Activated T-helper 1 cell treated with anti-CD3 and anti-CD28 coated beads, Interleukin-12 subunit alpha, Interleukin-12 subunit beta, Interleukin-2, Interleukin-4 antibody, amounts not matched to agents 30 ng/mL and 10 ng/mL and 1 ng/mL, durations not matched to agents 14 hours and 24 hours and 36 hours (primary cell): ENCODE measurements at places on chromosomes 5 and 9.

DNA sequence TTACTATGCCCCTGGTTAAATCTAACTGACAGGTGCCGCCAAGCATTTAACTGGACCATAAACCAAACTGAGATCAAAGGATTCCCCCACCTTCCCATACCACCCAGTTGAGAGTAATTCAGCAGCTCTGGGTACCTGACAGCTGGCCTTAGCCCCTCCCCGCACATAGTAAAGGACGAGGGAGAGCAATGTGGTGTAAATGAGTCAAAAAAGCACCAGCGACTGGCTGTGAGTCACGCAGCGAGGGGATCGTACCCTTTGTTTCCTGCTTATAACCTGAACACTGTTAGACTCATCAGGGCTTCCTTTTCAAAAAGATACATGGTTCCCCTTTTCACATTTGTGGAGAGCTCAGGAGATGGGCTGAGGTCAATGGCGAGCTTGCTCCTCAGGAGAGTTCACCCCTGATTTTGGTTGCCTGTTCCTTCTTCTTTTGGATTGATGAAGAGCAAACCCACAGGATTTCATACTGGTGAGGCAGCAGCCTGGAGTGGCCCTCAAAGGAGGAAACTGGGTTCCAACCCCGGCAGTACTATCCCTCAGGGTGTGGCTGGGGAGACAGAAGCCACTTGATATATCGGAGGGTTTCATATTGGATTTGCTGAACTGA, 71.5 kb downstream of the ANKRD33B start:
- H3K36me3 ChIP-seq: peaks cover 28% of the 10 kb centered on the region
- H3K4me1 ChIP-seq: peaks cover 80% of the 10 kb centered on the region
- peak overlapping the region; percentile 93 for H3K27ac ChIP-seq
- DNase-seq: peak; percentile 73
- no peaks in the 10 kb centered on the region for H3K27me3 ChIP-seq
- H3K4me3 ChIP-seq: peak overlapping the region; percentile 69

- DNase-seq: no peak
- H3K4me3 ChIP-seq: no peak overlapping the region
- no peaks in the 10 kb centered on the region for H3K36me3 ChIP-seq
- no peaks in the 10 kb centered on the region for H3K4me1 ChIP-seq
- H3K27me3 ChIP-seq: peaks cover 1% of the 10 kb centered on the region
- no peak overlapping the region for H3K27ac ChIP-seq
Measured at GRCh38 chr9:90012949-90013348, 408.1 kb downstream of the GADD45G start.

GRCh38 chr5:6731465-6732237, 18.4 kb downstream of the TENT4A start:
- peaks cover 84% of the 10 kb centered on the region for H3K4me1 ChIP-seq
- H3K27me3 ChIP-seq: no peaks in the 10 kb centered on the region
- no peak overlapping the region for H3K27ac ChIP-seq
- DNase-seq: no peak
- no peak overlapping the region for H3K4me3 ChIP-seq

DNA sequence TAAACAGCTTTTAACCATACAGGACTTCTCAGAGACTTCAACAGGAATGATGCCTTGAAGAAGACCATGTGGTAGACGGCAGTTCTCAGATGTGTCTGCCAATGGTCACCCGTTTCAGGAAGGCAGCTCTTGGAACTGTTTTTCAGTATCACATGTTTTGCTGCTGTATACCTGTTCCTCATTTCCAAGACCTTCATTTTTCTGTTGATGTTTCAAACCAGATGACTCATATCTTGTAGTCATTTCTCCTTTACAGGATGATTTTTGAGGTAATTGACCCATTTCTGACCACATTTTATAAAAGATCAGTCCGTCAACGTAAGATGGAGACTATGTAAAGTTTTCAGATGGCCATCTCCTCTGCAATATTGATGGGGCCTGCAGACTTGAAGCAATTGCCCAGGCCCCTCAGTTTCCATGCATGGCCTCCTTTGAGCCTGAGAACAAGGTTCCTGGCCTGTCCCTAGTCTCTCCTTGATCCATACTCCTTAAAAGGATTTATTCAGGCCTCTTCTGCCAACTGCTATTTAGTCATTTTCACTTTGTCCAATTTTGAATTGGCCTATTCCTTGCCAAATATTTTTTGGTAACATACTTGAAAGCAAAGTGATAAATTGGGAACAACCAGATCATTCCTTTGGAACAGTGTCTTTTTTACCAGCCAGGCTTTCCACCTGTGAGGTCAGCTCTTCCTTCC, 128.6 kb downstream of the PDZD2 start:
- no peak overlapping the region for H3K27ac ChIP-seq
- no peak overlapping the region for H3K4me3 ChIP-seq
- H3K36me3 ChIP-seq: no peaks in the 10 kb centered on the region
- no peak for DNase-seq
- H3K27me3 ChIP-seq: no peaks in the 10 kb centered on the region

- no peaks in the 10 kb centered on the region for H3K27me3 ChIP-seq
- no peaks in the 10 kb centered on the region for H3K4me1 ChIP-seq
- no peak for DNase-seq
- H3K27ac ChIP-seq: no peak overlapping the region
- no peaks in the 10 kb centered on the region for H3K36me3 ChIP-seq
Measured at GRCh38 chr5:153159616-153160015, 330.9 kb upstream of the GRIA1 start.

DNA sequence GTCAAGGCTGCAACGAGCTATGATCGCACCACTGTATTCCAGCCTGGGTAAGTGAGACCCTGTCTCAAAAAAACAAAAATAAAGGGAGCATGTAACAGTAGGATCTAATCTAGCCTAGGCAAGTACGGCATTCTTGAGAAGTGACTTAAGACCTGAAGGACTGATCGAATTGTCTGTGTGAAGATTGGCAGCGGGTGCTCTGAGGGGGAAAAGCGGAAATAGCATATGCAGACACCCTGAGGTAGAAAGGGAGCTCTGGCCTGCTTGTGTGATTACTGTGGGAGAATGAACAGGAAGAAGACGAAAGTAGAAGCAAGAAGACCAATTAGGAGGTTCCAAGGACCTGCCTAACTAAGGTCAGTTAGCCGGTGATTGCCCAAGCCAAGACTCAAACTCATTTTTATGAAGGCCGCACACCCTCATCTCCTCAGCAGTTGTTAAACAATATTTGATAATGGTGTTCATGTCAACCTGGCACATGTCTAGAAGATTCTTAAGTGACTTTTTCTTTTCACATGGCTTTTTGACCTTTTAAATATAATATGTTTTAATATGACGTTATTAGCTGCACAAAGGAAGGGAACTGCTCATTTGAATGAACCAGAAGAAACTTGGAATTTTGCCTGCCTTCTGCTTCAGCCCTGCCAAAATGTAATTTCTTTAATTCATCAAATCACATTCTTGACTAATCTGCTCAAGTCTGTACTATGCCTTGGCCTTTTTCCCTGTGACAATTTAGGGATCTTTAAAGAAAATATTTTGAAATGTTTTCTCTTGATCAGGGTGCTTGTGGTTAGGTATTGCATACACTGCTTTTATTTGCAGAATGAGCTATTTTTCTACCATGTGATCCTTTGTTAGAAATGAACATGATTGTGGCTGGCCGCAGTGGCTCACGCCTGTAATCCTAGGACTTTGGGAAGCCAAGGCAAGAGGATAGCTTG, 289.2 kb upstream of the DMRT1 start:
- H3K4me1 ChIP-seq: no peaks in the 10 kb centered on the region
- no peak for DNase-seq
- H3K4me3 ChIP-seq: no peak overlapping the region

DNA sequence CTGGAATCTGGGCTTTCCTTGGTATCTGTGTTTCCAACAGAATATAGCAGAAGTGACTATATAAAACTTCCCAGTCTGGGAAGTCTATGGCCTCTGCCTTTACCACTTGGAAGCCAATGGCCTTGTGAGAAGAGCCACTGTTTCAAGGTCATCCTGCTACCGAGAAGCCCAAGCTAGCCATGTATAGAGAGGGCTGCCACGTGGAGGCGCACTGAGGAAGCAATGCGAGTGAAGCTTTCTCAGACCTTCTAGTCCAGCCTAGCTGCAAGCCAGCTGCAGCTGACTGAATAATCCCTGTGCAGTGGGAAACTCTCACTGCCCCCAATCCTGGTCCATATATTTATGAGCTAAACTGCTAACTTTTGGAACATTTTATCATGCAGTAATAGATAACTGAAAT, 661.8 kb upstream of the RIOK2 start:
- no peaks in the 10 kb centered on the region for H3K4me1 ChIP-seq
- no peaks in the 10 kb centered on the region for H3K36me3 ChIP-seq
- no peak overlapping the region for H3K27ac ChIP-seq
- peaks cover 2% of the 10 kb centered on the region for H3K27me3 ChIP-seq
- no peak for DNase-seq
- no peak overlapping the region for H3K4me3 ChIP-seq

GRCh38 chr5:88951457-88951856, 68.5 kb upstream of the MEF2C start:
- no peaks in the 10 kb centered on the region for H3K4me1 ChIP-seq
- no peaks in the 10 kb centered on the region for H3K36me3 ChIP-seq
- DNase-seq: no peak
- no peak overlapping the region for H3K4me3 ChIP-seq
- no peaks in the 10 kb centered on the region for H3K27me3 ChIP-seq
- H3K27ac ChIP-seq: no peak overlapping the region

DNA sequence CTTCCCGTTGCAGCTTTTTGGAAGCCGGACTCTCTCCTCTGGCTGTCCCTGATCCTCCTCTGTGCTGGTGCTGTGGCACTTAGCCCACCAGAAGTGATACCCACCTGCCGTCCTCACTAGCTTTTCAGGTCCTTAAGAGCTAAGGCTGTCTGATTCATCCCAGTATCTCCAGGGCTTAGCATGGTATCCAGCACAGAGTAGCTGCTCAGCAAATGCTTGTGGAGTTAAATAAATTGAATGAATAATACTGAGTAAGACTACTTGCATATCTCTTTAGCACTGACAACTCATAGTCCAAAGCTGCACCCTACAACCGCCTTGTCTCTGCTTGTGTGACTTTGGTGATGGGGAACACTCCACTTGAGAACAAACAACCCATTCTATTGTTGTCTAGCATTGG, 7.7 kb upstream of the XPA start:
- no peaks in the 10 kb centered on the region for H3K36me3 ChIP-seq
- peaks cover 11% of the 10 kb centered on the region for H3K27me3 ChIP-seq
- no peak for DNase-seq
- peak overlapping the region; percentile 37 for H3K27ac ChIP-seq
- H3K4me3 ChIP-seq: no peak overlapping the region

- no peak overlapping the region for H3K4me3 ChIP-seq
- H3K4me1 ChIP-seq: no peaks in the 10 kb centered on the region
- no peak overlapping the region for H3K27ac ChIP-seq
- no peaks in the 10 kb centered on the region for H3K27me3 ChIP-seq
- no peak for DNase-seq
Measured at GRCh38 chr5:13218518-13218917, 726.0 kb downstream of the DNAH5 start.

DNA sequence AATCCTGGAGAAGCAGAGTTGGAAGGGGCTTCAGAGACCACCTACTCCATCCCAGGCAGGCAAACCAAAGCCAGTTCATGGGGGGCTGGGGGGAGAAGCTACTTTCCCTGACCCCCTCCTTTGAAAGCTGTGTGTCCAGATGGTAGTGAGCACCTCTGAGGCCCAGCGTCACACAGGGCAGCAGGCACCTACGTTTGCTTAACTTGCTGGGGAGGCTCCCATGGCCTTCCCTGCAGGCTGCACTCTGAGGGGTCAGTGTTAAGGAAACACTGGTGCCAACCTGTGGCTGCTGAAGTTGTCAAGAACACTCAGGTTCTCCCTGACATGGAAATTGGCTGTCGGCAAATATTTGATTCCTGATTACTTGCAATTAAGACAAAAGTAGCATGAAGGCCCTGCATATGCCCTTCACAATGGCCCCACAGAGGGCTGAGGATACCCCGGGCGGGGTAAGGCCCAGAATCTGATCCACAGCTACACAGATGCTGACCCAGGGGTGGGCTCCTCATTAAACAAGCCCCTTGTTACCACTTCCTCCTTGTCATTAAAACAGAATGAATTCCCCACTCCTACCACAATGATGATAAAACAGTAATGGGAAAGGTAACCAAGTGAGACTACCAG, 208.5 kb downstream of the FSTL4 start:
- H3K4me1 ChIP-seq: peaks cover 23% of the 10 kb centered on the region
- H3K4me3 ChIP-seq: no peak overlapping the region
- no peaks in the 10 kb centered on the region for H3K36me3 ChIP-seq
- H3K27me3 ChIP-seq: no peaks in the 10 kb centered on the region

GRCh38 chr5:17315710-17316221, 98.3 kb downstream of the BASP1 start:
- DNase-seq: no peak
- H3K4me3 ChIP-seq: no peak overlapping the region
- H3K27ac ChIP-seq: no peak overlapping the region
- H3K4me1 ChIP-seq: no peaks in the 10 kb centered on the region

DNA sequence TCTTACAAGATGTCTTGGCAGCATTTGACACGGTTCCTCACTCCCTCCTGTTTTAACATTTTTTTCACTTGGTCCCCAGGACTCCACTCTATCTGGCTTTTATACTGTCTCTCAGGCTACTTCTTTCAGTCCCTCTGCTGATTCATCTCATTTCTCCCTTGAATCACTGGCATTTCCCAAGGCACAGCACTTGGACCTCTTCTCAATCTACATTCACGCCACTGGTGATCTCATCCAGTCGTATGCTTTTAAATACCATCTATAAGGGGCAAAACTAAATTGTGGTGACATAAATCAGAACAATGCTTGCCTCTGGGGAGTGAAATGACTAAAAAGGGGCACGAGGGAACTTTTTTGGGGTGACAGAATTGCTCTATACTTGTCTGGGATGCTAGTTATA, 47.1 kb downstream of the MAPKAP1 start:
- H3K27me3 ChIP-seq: no peaks in the 10 kb centered on the region
- H3K4me3 ChIP-seq: no peak overlapping the region
- H3K27ac ChIP-seq: no peak overlapping the region

DNA sequence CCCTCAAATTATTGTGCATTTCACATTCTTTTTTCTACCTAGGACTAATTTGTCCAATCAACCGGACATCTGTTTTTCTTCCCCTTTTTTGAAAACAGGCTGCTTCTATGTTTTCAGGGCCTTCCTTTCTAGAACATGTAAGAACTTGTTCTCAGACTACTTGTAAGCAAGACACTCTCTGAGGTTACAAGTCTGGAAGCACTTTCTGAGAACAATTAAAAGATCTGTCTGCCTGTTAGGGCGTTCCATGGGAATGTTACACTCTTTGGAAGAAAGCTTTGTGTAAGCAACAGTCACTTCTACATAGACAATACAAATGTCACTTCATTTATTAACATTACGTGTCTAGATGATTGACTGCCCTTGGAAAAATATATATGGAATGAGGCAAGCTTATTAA, 50.9 kb upstream of the HSPB3 start:
- DNase-seq: no peak
- peaks cover 3% of the 10 kb centered on the region for H3K27me3 ChIP-seq
- no peak overlapping the region for H3K27ac ChIP-seq
- H3K4me3 ChIP-seq: no peak overlapping the region
- H3K4me1 ChIP-seq: no peaks in the 10 kb centered on the region

DNA sequence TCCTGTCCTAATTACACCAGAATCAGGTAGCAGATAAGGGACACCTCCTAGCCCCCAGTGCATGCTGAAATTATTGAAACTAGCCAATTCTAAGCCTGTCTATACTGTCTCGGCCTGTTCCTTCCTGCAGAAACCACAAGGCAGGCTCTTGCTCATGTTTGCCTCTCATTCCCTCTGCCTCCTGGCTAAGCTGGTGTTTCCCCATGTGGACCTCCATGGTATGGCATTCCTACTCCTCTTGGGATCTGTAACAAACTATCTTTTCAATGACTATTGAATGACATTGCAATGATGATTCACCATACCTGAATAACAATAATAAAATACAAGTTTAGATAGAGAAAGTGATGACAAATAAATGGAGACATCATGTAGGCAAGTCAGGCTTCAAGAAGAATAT, 35.6 kb upstream of the ADAMTS16 start:
- no peak overlapping the region for H3K4me3 ChIP-seq
- DNase-seq: no peak
- H3K36me3 ChIP-seq: no peaks in the 10 kb centered on the region
- no peaks in the 10 kb centered on the region for H3K4me1 ChIP-seq
- H3K27me3 ChIP-seq: no peaks in the 10 kb centered on the region
- H3K27ac ChIP-seq: no peak overlapping the region
